ENCODE measurements at places on chromosomes 4 and X.
A peak's percentile ranks its signal among the peaks of the same experiment; 100 is the strongest.

DNA sequence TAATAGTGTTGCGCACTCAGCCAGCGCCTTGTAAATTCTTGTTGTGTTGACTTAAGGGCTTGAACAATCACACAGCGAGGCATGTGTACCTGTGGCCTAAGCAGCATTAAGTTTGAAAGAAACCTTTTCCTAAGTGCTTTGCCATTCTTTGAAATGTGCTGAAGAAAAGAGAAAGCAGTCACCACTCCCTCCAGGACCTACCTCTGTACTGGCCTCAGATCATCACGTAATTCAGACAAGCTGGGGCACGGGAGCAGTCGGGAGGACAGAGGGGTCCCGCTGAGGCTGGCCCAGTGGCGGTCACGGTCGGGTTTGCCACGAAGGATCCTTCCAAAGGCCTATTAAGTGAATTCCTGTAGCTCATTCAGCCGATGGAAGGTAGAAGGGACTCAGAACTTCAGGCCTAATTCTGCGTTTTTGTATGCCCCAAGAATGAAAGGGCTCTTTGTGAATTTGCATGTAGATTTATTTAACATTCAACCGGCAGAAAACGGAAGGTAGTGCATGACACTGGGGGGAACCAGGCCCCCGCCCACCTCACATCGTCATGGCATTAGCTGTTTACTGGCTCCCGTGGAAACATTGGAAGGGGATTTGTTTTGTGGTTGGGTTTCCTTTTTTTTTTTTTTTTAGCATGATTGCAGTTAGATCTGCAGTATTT, 106.3 kb downstream of the TRAPPC11 start:
- DNase-seq = no peak

DNA sequence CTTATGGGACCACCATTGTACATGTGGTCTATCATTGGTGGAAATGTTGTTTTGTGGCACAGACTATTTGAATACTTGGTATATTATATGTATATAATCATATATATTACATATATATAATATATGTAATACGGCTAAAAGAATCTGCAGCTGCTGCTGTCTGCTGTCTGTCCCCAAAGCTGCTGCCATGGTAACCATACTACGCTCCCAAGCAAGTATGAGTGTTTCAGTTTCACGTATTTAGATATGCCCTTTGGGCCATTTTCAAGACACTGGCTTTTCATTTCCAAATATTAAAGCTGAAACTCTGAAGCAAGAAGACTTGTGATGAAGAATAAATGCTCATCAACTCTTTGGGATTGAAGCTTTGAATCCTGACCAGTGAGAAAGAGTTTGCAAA, 42.0 kb upstream of the ARSJ start:
- no peak for DNase-seq

- DNase-seq = no peak
These were observed 116.7 kb downstream of the TMA16 start for GRCh38 chr4:163611182-163611581.

DNA sequence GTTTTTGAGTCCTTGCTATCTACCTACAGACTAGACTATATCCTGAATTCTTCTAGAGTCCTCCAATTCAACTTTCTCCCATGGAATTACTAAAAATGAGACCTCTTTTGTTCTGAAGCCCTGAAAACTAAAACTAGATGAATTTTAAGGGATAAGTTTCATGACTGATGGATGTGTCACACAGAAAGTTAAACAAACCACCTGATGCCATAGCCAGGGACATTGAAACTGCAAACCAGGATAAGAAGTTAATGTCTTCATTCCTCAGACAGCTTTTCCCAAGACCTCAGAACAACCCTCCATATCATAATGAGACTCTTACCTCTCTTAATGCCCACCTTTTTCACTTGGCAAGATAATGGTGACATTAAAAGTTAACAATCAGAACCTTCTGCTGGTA, 81.5 kb upstream of the PTPN13 start:
- no peak for DNase-seq

DNA sequence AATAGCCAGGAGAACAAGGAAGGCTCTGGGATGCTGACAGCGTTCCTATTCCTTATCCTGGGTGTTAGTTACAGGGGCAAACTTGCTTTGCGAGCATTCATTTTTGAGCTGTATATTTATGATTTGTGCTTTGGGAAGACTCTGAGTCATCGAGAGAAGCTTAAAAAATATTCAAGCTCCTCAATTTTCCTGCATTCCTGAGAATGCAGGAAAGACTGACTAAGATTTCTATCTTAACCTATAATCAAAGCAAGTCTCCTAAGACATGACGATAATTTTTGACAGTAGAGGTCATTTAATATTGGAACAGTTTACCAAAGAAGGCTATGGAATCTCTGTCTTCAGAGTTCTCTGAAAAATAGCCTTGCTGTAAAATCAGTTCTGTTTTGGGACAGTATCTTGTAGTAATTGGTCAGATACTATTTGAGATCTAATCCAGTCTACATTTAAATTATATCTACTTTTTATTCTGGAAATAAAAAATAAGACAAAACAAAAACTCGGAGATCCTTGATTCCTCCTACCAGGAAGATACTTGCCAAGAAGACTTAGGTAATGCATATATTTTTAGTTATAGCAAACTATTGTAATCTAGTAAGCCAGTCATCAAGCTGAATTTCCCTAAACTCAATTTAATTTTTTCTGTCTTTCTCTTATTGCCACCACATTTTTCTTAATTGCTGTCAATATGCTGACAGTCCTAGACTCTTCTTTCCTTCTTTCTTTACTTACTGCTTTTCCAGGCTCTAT, 31.7 kb downstream of the BBS12 start:
- no peak for DNase-seq

DNA sequence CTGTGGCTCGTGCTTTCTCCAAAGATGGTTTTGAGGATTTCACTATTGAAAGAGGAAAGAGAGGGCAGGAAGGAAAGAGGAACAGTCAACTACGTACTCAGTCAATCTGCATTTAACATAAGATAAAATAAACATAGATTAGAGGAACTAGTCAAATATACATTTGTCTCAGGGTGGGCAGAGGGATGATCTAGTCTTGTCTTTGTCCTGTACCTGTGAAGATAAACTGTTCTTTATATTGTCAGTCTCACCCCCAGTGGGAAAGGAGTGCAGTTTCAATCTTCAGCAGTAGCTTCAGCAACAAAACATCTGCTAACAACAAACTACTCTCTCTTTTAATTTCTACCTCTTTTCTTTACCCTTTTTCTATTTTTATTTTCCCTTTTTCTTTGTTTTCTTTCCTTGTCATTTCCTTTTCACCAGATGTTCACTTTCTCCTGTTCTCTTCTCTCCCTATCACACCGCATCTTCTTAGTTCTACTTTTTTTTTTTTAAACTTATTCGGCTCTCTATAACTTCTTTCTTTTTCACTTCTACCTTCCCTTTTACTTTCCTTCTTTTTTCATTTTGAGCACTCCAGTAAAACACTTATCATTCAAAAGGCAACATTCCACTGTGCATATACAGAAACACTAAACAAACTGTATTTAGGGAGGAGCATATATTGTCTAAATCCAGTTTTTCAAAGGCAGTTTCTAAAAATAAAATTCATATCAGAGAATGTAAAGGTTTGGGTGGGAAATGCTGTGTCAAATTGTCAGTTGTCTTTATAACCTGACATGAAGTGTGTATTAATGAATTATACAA, 51.4 kb upstream of the GUCY1A1 start:
- no peak for DNase-seq

DNA sequence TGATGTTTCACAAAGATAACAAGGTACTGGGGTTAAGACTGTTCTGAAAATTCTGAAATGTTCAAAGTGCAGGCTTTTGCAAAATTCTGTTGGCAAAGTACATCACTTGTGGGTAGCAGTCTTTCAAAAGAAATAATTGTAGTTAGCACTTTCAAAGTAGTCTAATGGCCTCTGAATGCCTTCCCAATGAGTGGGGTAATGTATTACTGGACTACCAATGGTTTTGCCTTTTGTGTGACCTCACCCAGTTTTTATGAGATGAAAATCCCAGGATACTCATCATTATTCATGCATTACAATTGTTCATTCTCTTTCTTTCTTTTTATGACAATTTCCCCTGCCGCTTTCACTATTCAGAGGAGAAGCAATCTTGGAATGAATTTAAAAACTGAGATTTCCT, 686.1 kb downstream of the GLUD2 start:
- no peak for DNase-seq

DNA sequence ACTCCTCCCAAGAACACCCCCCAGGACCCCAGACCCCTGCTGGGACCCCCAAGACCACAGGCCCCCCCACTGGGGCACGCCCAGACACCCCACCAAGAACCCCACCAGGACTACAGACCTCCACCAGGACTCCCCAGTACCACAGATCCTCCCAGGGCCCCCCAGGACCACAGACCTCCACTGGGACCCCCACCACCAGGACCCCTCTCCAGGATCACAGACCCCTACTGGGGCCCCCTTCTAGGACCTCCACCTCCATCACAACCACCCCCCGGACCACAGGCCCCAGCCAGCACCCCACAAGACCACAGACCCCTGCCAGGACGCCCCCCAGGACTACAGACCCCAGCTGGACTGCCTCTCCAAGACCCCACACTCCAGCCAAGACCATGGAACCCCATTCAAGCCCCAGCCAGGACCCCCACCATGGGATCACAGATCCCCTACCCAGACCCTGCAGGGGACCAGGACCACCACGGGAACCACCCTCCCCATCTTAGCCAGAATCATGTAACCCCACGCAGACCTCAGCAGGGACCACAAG, 855 bp upstream of the DHRSX start:
- no peak for DNase-seq

- peak; percentile 20 for DNase-seq
These were observed 694 bp downstream of the TBL1X start for GRCh38 chrX:9465380-9466123.
